ENCODE measurements at places on chromosomes 4 and X. TPM values are rescaled to one million over a fixed set of nuclear protein-coding genes. Genes with fewer than 3 reads are reported as not detected.

DNA sequence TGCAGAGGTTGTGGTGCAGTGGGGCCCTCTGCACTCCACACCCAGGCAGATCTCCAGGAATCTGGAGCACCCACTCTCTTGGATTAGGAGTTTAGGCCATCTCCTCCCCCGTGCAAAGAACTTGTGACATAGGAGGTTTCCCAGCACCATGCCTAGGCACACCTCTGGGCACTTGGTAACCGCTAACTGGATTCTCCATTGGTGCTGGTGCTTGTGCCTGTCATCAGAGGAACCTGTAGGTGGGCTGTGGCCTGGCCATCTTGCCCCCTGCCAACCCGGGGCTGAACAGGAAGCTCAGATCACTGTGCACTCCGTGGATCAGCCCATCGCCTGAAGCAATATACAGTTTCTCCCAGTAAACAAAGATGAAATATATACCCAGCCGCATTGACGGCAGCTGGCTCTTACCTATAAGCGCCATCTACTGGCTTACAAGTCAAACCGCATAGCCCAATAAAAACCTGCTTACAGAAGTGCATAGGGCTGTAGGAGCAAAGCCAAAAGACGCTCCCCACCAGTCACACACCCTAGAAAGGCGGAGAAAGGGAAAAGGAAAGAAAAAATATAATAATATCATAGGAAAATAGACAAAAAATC lies 19.1 kb upstream of the TEX13B start:
- DNase-seq = no peak

DNA sequence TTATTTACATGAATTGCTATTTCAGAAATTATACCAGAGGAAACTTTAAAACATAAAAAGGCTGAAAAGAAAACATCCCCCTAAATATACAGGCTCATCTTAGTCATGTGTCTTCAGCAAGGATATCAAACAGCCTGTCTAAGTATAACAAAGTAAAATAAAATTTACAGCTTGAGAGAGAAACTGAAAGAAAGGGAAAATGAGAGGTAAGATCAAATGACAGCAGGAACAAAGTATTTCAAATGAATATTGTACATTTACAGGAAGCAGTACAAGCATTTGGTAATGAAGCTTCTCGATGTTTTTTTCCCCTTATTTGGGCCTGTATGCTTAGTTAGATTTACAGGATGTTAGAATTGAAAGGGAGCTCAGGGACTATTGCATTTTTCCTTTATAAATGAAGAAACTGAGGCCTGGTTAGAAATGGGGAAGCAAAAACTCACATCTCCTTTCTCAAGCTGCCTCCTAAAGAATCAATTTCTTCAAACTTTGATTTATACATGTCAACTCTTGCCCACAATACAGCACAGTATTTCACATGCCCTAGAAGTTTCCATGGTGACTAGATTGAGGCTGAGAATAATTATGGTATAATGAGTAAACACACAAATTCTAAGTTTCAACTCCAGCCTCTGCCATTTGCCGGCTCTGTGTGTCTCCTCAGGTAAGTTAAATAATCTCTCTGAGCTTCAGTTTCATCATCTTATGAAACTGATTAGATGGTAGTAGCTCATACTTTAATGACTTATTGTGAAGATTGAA lies 29.3 kb downstream of the DAPP1 start:
- DNase-seq = no peak

The NPY1R gene
- total RNA-seq = 12.9 TPM

DNA sequence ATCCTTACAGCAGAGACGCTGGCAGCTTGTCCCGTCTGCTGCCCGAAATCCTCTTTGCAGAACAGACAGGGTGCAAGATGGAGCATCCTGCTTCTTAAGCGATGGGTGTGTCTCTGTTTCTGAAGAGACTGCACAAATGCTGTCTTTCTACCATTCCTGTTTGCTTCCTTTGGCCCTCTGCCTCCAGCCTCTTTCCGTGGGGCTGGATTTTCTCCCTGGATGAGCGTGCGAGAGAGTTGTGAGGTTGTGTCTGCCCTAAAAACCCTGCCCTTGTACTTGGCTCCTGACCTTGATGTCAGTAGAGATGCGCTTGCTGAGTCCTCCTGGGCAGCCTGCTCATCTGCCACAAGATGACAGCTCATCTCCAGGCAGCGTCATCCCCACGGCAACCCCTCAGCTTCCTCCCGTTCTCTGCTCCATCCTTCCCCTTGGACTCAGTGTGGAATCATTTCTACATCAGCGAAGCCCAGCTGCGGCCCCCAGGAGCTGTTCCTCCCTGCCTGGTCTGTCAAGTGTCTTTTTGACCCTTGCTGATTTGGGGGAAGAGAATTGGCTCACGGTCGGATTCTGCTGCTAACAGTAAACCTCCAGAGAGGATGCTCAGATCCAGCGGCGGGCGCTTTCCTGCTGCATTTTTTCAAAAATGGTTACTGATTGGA lies 246.2 kb downstream of the ASMT start:
- DNase-seq = peak; percentile 70

The GPAT3 gene
- total RNA-seq = 8.5 TPM

The ADGRG4 gene
- total RNA-seq = not detected

DNA sequence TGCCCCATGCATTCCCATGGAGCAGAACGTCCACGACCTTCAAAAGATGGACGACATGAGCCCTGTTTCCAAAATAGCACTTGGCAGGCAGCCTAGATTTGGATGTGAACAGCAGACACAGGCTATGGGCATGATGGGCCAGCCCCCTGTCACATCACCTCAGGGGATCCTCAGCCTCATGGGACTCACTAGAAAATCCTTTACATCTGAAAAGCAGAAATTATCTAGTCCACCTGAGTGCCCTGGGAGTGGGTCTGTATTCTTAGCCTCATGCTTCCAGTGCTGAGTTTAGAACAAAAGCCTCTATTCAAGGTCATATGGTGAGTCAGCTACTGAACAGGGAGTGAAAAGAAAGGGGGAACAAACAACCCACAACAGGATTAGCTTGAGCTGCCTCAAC lies 35.8 kb downstream of the GRIA3 start:
- no peak for DNase-seq

The TRIM75 gene
- not detected for total RNA-seq

- no peak for DNase-seq
These were observed 74.2 kb downstream of the HS3ST1 start for GRCh38 chr4:11354531-11354930.

The MAGED4 gene
- 3.2 TPM for total RNA-seq

GRCh38 chrX:11187001-11187400 lies 75.9 kb downstream of the HCCS start:
- no peak for DNase-seq

GRCh38 chrX:80354966-80355465 lies 65.2 kb upstream of the TENT5D start:
- no peak for DNase-seq

DNA sequence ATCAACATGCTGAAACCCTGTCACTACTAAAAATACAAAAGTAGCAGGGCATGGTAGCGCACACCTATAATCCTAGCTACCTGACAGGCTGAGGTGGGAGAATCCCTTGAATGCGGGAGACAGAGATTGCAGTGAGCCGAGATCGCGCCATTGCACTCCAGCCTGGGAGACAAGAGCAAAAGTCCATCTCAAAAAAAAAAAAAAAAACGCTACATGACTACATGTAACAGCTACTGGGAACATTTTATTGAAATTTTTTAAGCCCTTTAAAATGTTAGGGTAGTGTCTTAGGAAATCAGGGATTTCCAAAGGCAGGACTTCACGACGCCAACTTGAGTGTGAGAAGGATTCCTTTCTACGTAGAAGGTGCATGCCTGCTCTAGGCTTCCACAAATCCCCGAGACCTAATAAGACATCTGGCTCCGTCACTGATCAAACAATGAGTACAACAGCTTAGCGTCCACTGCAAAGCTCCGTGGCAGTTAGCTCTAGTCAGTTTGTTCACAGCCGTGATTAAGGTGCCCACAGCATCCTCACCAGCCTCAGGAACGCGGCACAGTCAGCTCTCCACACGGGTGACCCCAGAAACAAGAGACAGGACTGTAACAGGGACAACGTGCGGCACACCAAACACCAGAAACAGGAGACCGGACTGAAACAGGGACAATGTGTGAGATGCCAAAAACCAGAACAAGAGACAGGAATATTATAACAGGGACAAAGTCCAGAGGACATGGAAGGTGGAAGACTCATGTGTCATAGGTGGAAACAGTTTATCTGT lies 33.7 kb downstream of the DHRSX start:
- DNase-seq = no peak

GRCh38 chrX:73267979-73268378 lies 53.3 kb upstream of the NAP1L2 start:
- no peak for DNase-seq

DNA sequence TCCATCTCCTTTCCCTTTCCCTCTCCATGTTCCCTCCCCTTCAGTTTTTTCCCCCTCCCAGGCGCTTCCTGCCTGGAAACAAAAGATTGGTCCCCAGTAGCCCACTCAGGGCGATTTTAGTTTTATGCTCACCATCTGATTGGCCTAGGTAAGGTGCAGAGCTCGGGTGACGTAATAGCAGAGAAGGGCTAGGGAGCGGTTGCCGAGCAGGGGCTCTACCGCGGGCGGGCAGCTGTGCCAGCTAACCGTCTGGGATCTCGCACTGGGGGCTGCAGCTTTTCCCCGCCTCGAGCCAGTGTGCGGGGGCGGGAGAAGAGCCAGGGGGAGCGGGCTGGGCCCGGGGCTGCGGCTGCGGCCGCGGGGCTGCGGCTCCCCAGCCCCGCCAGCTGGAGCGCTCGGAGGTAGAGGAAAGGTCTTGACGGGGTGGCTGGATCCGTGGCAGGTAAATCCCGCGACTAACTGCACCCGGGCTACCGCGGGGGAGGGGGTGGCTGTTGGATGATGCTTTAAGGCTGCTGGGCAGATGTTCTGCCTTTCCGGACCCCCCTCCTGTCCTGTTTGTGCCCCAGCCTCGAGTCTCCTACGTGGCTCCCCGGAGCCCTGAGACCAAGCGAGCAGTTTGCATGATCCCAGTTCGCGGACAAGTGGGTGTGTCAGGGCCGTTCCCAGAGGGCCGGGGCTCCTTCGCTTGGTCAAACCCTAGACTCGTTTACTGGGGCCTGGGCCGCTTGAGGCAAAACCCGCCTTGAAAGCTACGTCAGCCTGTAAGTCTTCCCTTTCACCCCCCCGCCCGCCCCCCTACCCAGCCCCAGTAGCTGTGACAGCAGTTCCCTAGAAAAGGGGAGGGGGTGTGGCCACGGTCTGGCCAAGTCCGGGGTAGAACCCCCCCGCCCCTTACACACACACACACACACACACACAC lies at the start of gene PAK3:
TSS of gene PAK3 (plus strand) at position 218 of the 922 bp plus-strand sequence. CDS start 26,913 bp downstream, outside the sequence.
- DNase-seq = peak; percentile 18

- peak; percentile 40 for DNase-seq
These were observed 39.8 kb downstream of the DCTD start for GRCh38 chr4:182877326-182877883.

The CSN1S1 gene
- 3.7 TPM for total RNA-seq

DNA sequence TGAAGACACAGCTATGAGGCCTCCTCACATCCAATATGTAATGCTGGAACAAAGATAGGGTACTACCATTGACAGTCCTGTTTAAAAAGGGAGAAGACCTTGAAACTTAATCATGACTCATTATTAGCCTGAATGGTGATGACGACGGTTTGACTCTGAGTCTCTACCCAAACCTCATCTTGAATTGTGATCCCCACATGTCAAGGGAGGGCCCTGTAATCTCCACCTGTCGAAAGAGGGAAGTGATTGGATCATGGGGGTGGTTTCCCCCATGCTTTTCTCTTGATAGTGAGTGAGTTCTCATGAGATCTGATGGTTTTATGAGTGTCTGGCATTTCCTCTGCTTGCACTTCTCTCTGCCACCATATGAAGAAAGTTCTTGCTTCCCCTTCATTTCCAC lies 395.3 kb upstream of the CPEB2 start:
- DNase-seq = no peak

- DNase-seq = no peak
These were observed 28.7 kb upstream of the CASK start for GRCh38 chrX:41952102-41952501.

DNA sequence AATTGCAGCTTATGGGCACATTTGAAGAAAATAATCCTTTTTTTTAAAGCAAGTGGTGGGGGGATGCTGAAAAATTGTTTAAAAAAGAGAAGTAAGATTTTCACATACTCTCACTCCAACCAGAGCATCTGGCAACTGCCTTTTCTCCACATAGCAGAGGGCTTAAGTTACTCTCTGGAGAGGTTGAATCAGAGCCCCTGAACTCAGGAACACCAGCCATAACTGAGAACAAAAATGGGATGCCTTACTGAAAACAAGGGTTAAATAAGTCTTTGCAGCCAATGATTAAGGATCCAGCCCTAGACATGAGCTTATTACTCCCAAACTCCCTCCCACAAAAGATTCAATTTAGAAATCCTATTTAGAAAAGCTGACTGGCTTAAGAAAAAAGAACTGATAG lies 27.5 kb downstream of the CASK start:
- no peak for DNase-seq

- DNase-seq = no peak
These were observed 7.5 kb downstream of the APEX2 start for GRCh38 chrX:55007656-55008055.

GRCh38 chr4:159212675-159213293 lies 109.9 kb downstream of the RAPGEF2 start:
- DNase-seq = no peak

- DNase-seq = peak; percentile 86
These were observed at the start of gene ARHGEF9 for GRCh38 chrX:63784902-63785707. TSS of gene ARHGEF9 (minus strand) at chrX:63785214. CDS start at chrX:63785145, 69 bp downstream.

GRCh38 chr4:187098429-187098828 lies 374.8 kb upstream of the FAT1 start:
- DNase-seq = no peak

Data from lower leg skin (tissue), 4 donors.